ENCODE measurements at places on chromosomes 16 and 17.
A peak's percentile ranks its signal among the peaks of the same experiment; 100 is the strongest.

DNA sequence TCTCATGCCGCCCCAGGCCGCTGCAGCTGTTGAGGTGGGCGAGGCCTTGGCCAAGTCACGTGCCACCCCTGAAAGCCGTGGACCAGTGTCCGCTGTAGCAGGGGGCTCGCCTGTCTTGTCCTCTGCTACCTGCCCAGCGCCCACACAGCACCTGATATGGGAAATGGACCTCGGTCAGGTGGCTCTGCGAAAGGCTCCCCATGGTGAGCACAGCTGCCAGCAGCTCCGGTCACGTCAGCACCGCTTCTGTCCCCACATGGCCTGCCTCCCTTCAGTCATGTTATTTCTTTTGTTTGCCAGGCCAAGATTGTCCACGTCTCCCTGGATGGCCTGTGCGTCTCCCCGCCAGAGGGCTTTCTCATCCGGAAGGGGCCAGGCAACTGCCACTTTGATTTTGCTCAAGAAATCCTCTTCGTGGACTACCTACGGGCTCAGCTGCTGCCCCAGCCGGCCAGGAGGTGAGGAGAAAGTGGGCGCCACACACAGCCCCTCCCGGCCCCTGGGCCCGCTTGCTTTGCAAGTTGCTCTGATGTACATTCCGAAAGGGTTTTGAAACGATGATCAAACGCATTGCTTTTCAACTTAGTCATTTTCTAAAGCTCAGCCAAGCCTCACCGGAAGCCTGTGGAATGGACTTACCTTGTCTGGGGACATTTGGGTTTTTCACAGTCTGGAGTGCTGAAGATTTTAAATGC is 219.8 kb downstream of the KATNIP start:
- DNase-seq: peak; percentile 87

DNA sequence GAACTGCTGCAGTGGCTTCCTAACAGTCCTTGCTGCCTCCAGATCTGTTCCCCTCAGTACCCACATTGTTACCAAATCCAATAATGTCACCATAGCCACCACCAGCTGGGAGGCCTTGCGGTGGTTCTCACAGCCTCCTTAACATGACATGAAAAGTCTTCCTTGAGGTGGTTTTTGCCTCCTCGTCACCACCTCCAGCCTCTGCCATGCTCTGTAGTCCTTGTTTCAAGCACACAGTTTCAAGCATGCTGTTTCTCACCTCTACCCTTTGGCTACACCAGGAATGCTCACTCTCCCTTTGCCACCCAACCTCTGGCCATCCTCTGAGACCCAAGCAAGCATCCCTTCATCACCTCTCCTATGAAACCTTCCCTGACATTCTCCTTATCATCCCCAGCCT is 47.2 kb downstream of the DNAH9 start:
- no peak for DNase-seq

DNA sequence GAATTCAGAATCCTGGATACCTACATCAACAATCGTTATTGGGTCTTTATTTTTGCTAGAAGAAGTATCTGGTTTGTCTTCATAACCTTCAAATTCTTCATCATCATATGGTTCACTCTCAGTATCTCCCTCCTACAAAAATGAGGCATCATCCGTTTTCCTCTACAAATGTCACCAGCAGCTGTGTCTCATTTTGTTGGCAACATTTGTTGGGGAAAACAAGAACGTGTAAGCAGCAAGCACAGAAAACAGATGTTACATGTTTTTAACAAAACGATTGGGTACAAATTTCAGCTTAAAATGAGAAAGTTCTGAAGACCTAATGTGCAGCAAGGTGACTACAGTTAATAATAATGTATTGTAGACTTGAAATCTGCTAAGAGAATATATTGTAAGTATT is 8.7 kb downstream of the CCDC47 start:
- DNase-seq: no peak

GRCh38 chr17:57597531-57598453 is 147.3 kb downstream of the CCDC182 start:
- DNase-seq: peak; percentile 67
